ENCODE measurements at places on chromosomes 11 and 22.

- H3K27ac ChIP-seq: no peak overlapping the region
- no peaks in the 10 kb centered on the region for H3K27me3 ChIP-seq
- no peak overlapping the region for H3K4me3 ChIP-seq
- no peaks in the 10 kb centered on the region for H3K4me1 ChIP-seq
- no peak for DNase-seq
- H3K36me3 ChIP-seq: no peaks in the 10 kb centered on the region
Observed at GRCh38 chr11:31375879-31376278, 6.2 kb downstream of the DNAJC24 start.

DNA sequence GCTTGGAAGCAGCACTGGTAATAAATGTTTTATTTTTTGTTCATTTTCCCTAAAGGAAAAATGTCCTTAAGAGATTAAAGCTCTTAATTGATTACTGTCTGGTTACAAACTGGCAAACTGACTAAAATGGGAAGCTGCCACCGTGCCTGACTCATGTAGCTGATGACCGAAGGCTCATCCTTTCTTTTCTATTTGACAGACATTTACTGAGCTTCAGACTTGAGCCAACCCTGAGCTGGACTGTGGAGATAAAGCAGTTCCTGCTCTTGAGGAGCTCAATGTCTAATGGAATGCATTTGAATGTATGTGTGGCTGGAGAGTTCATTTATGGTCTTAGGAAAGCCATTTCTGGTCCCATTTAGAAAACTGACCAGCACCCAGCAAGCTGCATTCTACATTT, 91.3 kb downstream of the RNF169 start:
- DNase-seq: peak; percentile 19
- peaks cover 4% of the 10 kb centered on the region for H3K4me1 ChIP-seq
- no peak overlapping the region for H3K4me3 ChIP-seq

DNA sequence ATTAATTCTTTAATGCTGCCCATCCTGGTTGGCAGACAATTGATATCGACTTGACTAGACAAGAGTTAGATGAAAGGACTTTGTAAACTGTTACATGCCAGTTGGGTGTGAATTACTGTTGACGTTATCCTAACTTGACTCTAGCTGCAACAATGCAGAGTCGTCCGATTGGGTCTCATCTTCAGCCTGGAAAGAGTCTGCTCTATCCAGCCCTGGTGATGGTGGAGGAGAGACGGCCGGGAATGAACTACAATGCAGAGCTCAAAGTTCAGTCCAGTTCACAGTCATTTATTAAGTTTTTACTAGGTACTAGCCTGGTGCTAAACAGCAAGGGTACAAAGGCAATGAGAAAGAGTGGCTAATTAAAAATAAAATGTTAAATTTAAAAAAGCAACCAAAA, 4.9 kb upstream of the SMIM35 start:
- no peak overlapping the region for H3K27ac ChIP-seq
- H3K27me3 ChIP-seq: peaks cover 6% of the 10 kb centered on the region
- no peak overlapping the region for H3K4me3 ChIP-seq

- no peak overlapping the region for H3K27ac ChIP-seq
- H3K36me3 ChIP-seq: no peaks in the 10 kb centered on the region
- no peaks in the 10 kb centered on the region for H3K27me3 ChIP-seq
- peaks cover 20% of the 10 kb centered on the region for H3K4me1 ChIP-seq
Observed at GRCh38 chr22:35555483-35555890, 14.9 kb downstream of the RASD2 start.

GRCh38 chr11:24375931-24376330, 120.9 kb upstream of the LUZP2 start:
- H3K4me3 ChIP-seq: no peak overlapping the region
- DNase-seq: peak; percentile 5
- H3K27ac ChIP-seq: no peak overlapping the region
- H3K4me1 ChIP-seq: no peaks in the 10 kb centered on the region
- no peaks in the 10 kb centered on the region for H3K27me3 ChIP-seq

GRCh38 chr11:12435264-12435663, 57.9 kb downstream of the PARVA start:
- no peaks in the 10 kb centered on the region for H3K27me3 ChIP-seq
- H3K4me1 ChIP-seq: peaks cover 46% of the 10 kb centered on the region
- no peak for DNase-seq
- peaks cover 5% of the 10 kb centered on the region for H3K36me3 ChIP-seq
- H3K27ac ChIP-seq: no peak overlapping the region
- no peak overlapping the region for H3K4me3 ChIP-seq

GRCh38 chr11:76856106-76856505, 4.6 kb upstream of the ACER3 start:
- no peak overlapping the region for H3K27ac ChIP-seq
- no peaks in the 10 kb centered on the region for H3K27me3 ChIP-seq
- H3K4me3 ChIP-seq: no peak overlapping the region
- H3K4me1 ChIP-seq: peaks cover 5% of the 10 kb centered on the region

GRCh38 chr11:64580412-64580811, 10.6 kb upstream of the SLC22A12 start:
- peaks cover 8% of the 10 kb centered on the region for H3K27me3 ChIP-seq
- no peaks in the 10 kb centered on the region for H3K4me1 ChIP-seq
- no peak overlapping the region for H3K4me3 ChIP-seq
- no peak for DNase-seq

- DNase-seq: peak; percentile 82
- peaks cover 28% of the 10 kb centered on the region for H3K4me1 ChIP-seq
- peak overlapping the region; percentile 52 for H3K27ac ChIP-seq
- no peaks in the 10 kb centered on the region for H3K36me3 ChIP-seq
- no peaks in the 10 kb centered on the region for H3K27me3 ChIP-seq
- H3K4me3 ChIP-seq: no peak overlapping the region
Observed at GRCh38 chr11:35009191-35009943, 92.9 kb downstream of the PDHX start.

DNA sequence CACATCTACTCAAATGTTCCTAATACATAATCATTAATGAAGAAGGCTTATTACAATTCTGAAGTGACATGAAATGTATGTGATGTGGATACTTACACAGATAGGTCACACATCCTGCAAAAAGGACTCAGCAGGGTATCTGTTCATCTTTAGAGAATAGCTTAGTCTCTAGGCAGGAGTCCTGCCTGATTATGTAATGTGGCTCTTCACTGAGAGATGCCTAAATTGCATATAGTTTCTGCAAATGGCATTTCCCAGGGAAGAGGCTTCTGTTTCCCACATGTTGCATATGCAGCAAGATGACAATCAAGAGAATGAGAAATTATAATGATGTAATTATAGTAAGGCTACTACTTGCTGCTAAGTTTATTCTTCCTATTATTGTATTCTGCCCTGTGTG, 58.8 kb upstream of the SLC36A4 start:
- no peaks in the 10 kb centered on the region for H3K27me3 ChIP-seq
- no peaks in the 10 kb centered on the region for H3K4me1 ChIP-seq
- no peak overlapping the region for H3K4me3 ChIP-seq
- H3K27ac ChIP-seq: no peak overlapping the region
- no peaks in the 10 kb centered on the region for H3K36me3 ChIP-seq
- no peak for DNase-seq

GRCh38 chr22:50542416-50542927, 3.2 kb upstream of the KLHDC7B start:
- H3K27ac ChIP-seq: no peak overlapping the region
- H3K36me3 ChIP-seq: no peaks in the 10 kb centered on the region
- no peak for DNase-seq
- no peak overlapping the region for H3K4me3 ChIP-seq
- peaks cover 6% of the 10 kb centered on the region for H3K27me3 ChIP-seq

DNA sequence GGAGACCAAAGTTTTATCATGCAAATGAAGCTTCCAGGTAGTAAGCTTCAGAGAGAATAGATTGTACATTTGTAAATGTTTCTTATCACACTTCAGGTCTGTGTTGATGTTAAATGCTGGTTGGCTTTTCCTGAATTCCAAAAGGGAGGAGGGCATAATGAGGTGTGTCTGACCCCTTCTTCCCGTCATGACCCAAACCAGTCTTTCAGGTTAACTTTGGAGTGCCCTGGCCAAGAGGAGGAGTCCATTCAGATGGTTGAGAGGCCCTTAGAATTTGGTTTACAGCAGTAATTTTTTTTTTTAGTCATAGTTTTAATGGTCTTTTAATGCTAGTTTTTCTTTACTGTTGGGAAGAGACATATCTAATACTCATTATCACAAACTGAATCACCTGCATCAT, 2.5 kb downstream of the OR6X1 start:
- H3K27ac ChIP-seq: no peak overlapping the region
- no peak for DNase-seq
- H3K36me3 ChIP-seq: no peaks in the 10 kb centered on the region
- no peaks in the 10 kb centered on the region for H3K4me1 ChIP-seq

- no peaks in the 10 kb centered on the region for H3K4me1 ChIP-seq
- no peak overlapping the region for H3K4me3 ChIP-seq
- no peaks in the 10 kb centered on the region for H3K27me3 ChIP-seq
- no peak overlapping the region for H3K27ac ChIP-seq
- no peak for DNase-seq
Observed at GRCh38 chr22:24216541-24217209, 28.2 kb downstream of the GGT5 start.

- H3K36me3 ChIP-seq: no peaks in the 10 kb centered on the region
- DNase-seq: no peak
- no peaks in the 10 kb centered on the region for H3K4me1 ChIP-seq
- H3K27ac ChIP-seq: no peak overlapping the region
Observed at GRCh38 chr11:82239498-82239897, 494.2 kb downstream of the FAM181B start.

- H3K4me1 ChIP-seq: peaks cover 4% of the 10 kb centered on the region
- H3K27ac ChIP-seq: no peak overlapping the region
- no peaks in the 10 kb centered on the region for H3K27me3 ChIP-seq
- no peak overlapping the region for H3K4me3 ChIP-seq
- no peak for DNase-seq
- no peaks in the 10 kb centered on the region for H3K36me3 ChIP-seq
Observed at GRCh38 chr11:9669954-9670353, 6.1 kb downstream of the SWAP70 start.

DNA sequence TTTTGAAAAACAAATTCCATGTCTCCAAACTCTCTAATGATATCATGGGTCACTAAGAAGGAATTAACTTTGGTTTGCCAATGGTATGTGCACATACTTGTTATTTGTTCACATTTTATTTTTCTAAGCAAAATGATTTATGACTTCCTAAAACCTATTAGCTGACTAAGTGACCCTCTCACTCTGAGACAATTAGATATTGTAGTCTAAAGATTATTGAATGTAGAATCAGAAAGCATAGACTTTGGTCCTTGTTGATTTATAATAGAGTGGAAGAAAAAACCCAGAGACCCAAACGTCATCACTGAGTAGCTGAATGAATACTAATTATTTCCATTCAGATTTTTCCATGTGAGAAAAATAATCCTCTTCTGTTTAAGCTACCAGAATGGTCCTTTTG, 243.5 kb upstream of the ANO3 start:
- no peaks in the 10 kb centered on the region for H3K36me3 ChIP-seq
- DNase-seq: peak; percentile 78
- no peak overlapping the region for H3K27ac ChIP-seq
- H3K4me3 ChIP-seq: no peak overlapping the region
- H3K4me1 ChIP-seq: no peaks in the 10 kb centered on the region
- no peaks in the 10 kb centered on the region for H3K27me3 ChIP-seq

DNA sequence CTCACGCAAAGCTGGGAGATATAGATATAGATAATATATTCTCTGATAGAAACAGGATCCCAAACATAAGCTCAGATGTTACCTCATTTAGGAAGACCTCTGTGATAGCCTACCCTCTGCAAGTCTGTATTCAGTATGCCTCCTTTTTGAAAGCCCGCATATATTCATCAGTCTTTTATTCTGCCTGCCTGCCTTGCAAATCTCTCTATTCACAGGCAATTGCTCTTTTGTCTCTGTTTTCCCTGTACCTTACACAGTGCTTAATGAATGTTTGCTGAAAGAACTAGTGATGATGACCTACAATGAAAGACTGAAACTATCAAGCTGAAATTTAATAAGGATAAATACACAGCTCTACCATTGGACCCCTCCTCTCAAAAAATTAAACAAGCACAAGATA, 18.4 kb downstream of the DEUP1 start:
- no peaks in the 10 kb centered on the region for H3K27me3 ChIP-seq
- DNase-seq: no peak
- no peaks in the 10 kb centered on the region for H3K4me1 ChIP-seq
- H3K4me3 ChIP-seq: no peak overlapping the region
- no peaks in the 10 kb centered on the region for H3K36me3 ChIP-seq

DNA sequence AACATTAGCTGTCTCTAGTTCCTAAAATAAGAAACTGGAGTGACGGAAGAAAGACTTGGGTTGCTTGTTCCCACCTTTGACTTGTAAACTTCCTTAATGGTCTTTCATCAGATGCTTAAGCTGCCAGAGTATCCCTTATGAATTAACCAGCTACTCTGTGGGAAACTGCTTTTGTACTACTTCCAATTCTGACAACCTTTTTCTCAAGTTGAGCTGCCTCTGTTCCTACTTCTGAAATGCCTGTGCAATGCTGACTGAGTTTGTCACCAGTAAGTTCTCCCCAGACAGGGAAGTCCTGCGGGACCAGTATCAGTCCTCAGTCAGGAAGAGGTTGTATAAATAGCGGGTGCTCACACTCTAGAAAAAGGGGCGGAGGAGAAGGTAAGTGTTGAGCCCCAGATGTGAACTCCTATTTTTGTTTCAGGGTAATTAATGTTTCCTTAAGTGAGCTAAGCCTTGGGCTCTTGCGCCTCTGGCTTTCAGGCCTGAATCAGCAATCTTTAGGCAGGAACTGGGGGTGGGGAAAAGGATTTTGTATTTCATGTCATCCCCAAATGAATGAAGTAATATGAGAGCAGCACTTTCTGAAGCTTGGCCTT, 67.2 kb downstream of the CECR2 start:
- no peaks in the 10 kb centered on the region for H3K4me1 ChIP-seq
- no peaks in the 10 kb centered on the region for H3K36me3 ChIP-seq
- DNase-seq: peak; percentile 6
- no peak overlapping the region for H3K27ac ChIP-seq
- no peaks in the 10 kb centered on the region for H3K27me3 ChIP-seq

- no peak overlapping the region for H3K27ac ChIP-seq
- H3K4me1 ChIP-seq: peaks cover 4% of the 10 kb centered on the region
- H3K36me3 ChIP-seq: no peaks in the 10 kb centered on the region
- H3K4me3 ChIP-seq: peak overlapping the region; percentile 54
Observed at GRCh38 chr11:26332572-26332915, 614 bp downstream of the ANO3 start.

DNA sequence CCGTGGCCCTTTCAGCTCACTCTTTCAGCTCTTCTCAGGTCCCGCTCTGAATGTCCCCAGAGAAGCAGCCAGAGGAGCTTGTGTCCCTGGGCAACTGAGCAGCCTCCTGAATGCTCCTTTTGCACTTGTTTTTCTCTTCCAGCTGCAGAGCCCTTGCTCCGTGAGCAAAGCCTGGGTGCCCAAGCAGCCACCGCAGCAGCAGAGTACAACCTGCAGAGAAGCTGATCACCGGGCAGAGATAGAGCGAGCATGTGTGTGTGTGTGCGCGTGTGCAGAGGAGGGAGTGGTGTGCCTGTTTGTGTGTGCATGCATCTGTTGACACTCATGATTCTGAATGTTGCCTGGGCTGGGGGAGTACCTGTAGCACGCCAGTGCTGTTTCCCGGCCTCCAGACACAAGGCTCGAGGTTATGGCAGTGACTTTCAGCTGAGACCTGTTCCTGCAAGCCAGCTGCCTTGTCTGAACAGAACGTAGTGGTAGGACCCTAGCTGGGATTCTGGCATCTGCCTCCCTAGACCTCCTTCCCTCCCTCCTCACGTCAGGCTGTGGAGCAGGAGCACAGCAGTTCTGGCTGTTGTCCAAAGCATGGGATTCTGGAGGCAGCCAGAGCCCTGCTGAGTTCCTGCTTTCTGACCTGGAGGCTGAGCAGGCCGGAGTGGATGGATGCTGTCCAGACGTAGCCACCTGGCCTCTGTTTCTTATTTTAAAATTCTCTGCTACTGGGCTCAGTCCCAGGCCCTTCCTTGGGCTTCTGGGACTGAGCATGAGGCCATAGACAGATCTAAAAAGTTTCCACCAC, 4.5 kb upstream of the MAPK8IP1 start:
- DNase-seq: no peak
- H3K4me3 ChIP-seq: no peak overlapping the region
- H3K27ac ChIP-seq: no peak overlapping the region
- H3K4me1 ChIP-seq: peaks cover 9% of the 10 kb centered on the region
- H3K27me3 ChIP-seq: peaks cover 1% of the 10 kb centered on the region

Data from astrocyte (in vitro differentiated cells and primary cell).